HepG2 (cell line): ENCODE measurements at places on chromosomes 2 and 18. TPM values are rescaled to one million over a fixed set of nuclear protein-coding genes. Genes with fewer than 3 reads are reported as not detected.

DNA sequence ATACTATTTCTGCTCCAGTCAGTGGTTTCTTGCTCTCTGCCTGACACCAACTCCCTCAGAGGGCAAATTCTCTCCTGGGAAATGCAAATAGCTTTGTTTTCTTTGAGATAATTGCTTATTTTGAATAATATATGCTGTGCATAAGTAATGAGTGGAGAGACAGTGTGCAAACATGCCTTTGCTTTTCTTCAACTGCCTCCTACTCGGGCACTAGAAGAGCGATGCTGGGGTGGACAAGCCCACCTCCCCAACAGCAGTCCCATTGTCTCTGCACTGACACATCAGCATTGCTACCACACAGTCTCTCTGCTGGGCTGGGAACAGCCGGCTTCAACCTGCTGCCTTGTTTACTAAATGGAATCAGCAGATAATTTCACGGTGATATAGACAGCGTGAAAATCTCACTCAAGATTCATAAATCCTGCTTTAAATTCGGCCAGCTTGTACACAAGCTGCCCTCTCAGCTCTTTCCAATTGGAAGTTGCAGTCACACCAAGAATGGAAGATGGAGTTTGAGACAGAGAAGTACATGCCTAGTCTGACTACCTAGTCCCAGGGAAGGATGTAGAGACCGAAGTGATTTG, 694.5 kb downstream of the TDRD15 start:
- H3K27ac ChIP-seq = no peak overlapping the region
- H3K36me3 ChIP-seq = no peaks in the 10 kb centered on the region
- H3K27me3 ChIP-seq = no peaks in the 10 kb centered on the region
- no peaks in the 10 kb centered on the region for H3K4me1 ChIP-seq
- H3K4me3 ChIP-seq = no peak overlapping the region
- DNase-seq = no peak

- no peaks in the 10 kb centered on the region for H3K4me1 ChIP-seq
- no peak overlapping the region for H3K4me3 ChIP-seq
- no peak for DNase-seq
- no peak overlapping the region for H3K27ac ChIP-seq
- H3K27me3 ChIP-seq = no peaks in the 10 kb centered on the region
- H3K36me3 ChIP-seq = no peaks in the 10 kb centered on the region
Measured at GRCh38 chr2:166825914-166826313, 62.4 kb upstream of the XIRP2 start.

GRCh38 chr2:240836781-240837467, 16.9 kb upstream of the KIF1A start:
- H3K4me3 ChIP-seq = no peak overlapping the region
- H3K27ac ChIP-seq = no peak overlapping the region
- H3K27me3 ChIP-seq = peaks cover 55% of the 10 kb centered on the region

DNA sequence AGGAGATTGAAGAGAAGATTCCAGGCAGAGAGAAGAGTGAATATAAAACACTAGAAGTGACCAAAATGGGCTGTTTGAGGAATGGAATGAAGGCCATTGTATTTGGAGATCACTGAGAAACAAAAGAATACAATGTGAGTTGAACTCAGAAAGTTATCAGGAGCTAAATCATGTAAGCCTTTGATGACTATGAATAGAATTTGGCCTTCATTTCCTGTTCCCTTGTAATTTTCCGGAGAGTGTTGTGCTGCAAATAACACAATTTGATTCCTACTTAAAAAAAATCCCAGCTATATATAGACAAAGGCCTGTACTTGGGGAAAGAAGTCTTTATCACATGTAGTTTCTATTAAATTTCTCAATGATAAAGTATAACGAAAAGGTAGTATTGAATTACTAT, 33.7 kb upstream of the KYNU start:
- no peak for DNase-seq
- H3K27ac ChIP-seq = no peak overlapping the region
- H3K27me3 ChIP-seq = no peaks in the 10 kb centered on the region
- no peak overlapping the region for H3K4me3 ChIP-seq
- H3K36me3 ChIP-seq = no peaks in the 10 kb centered on the region
- peaks cover 10% of the 10 kb centered on the region; the same call in 1 of the 2 replicates for H3K4me1 ChIP-seq

DNA sequence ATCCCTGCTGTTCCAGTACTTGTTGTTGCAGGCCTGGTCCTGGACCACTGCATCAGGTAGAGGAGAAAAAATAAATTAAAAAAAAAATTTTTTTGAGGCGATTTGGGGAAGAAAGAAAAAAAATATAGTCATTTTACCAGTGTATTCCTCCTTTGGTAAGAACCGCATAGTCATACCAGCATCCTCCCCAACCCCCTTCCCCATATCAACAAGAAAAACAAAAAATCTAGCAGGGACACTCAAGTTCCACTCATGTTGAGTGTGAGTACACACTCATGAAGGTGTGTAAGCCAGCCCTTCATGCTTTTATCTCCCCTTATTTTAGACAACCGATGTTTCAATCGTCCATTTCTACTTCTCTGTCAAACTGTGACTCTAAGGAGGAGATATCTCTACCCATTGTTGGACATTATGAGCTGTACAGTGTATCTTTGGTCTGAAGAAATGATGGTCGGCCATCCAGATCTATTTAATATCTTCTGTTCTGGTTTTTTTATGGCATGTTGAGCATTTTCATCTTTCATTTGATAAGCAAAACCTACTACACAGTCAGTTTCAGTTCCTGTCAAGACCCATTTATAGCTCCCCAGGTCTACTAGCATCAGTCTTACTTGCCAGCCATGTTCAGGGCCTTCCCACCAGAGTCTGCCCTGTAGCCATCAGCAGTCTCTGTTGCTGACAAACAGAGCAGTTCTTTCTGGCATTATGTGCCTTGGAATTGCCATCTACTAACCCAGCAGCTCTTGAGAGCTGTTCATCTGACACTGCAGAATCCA, 20.0 kb downstream of the ELP2 start:
- DNase-seq = no peak
- peaks cover 23% of the 10 kb centered on the region for H3K4me1 ChIP-seq
- peaks cover 26% of the 10 kb centered on the region for H3K36me3 ChIP-seq

- H3K4me3 ChIP-seq = no peak overlapping the region
- DNase-seq = no peak
- no peaks in the 10 kb centered on the region for H3K36me3 ChIP-seq
- no peaks in the 10 kb centered on the region for H3K4me1 ChIP-seq
Measured at GRCh38 chr2:60450488-60450887, 103.0 kb downstream of the BCL11A start.

GRCh38 chr2:83650161-83650560, 808.9 kb downstream of the SUCLG1 start:
- no peak overlapping the region for H3K4me3 ChIP-seq
- no peaks in the 10 kb centered on the region for H3K27me3 ChIP-seq
- no peak for DNase-seq

DNA sequence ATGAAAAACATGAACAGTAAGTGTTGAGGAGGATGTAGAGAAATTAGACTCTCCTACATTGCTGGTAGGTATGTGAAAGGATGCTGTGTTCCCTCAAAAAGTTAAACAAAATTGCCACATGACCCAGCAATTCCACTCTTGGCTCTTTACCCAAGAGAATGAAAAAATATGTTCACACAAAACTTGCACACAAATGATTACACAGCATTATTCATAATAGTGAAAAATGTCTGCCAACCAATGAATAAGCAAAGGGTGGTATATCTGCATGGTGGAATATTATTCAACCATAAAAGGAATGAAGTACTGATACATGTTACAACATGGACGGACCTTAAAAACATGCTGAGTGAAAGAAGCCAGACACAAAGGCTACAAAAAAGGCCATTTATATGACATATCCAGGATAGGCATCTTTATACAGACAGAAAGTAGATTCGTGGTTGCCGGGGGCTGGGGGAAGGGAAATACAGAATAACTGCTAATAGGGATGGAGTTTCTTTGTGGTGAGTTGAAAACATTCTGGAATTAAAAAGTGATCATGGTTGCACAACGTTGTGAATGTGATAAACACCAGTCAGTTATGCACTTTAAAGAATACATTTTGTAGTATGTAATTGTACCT, 85.4 kb upstream of the MYO3B start:
- H3K4me1 ChIP-seq = 0 out of 2 replicates have a peak, but pooled peaks cover 5% of the 10 kb centered on the region
- no peak overlapping the region for H3K27ac ChIP-seq
- no peaks in the 10 kb centered on the region for H3K27me3 ChIP-seq
- no peaks in the 10 kb centered on the region for H3K36me3 ChIP-seq
- no peak for DNase-seq

GRCh38 chr2:84278386-84278785, 180.7 kb downstream of the SUCLG1 start:
- no peaks in the 10 kb centered on the region for H3K27me3 ChIP-seq
- DNase-seq = no peak
- H3K4me3 ChIP-seq = no peak overlapping the region
- H3K27ac ChIP-seq = no peak overlapping the region
- H3K36me3 ChIP-seq = no peaks in the 10 kb centered on the region

DNA sequence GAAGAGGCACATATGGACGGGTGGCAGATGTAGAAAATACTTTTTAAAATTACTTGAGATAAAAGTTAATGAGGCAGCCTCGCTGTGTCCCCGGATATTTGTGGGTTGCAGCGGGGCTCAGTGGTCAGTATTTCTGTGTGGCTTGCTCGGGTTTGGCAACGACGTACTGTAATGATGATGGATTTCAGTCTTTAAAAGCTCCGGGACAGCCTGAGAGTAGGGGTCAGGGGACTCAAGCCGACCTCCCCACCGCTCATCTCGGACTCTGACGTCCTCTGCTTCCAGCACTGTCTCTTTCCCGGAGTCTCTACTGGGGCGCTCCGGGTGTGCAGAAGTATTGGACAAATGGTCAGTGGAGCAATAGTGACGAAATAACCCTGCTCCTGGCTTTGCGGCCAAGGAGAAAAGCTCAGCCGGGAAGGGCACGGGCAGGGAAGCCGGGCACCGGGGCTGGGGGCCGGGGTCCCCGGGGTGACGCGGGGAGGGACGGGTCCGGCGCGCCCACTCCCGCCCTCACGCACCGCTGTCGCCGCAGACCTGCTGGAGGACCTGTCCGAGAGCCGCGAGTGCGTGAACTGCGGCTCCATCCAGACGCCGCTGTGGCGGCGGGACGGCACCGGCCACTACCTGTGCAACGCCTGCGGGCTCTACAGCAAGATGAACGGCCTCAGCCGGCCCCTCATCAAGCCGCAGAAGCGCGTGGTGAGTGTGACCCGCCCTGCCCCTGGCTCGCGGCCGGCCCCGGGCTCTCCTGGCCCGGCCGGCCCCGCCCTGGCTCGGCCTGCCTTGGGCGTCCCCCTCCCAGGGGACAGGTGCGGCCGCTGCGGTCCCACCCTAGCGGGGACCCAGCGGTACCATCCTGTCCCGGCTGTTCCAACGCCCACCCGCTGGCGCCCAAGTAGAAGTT, 7.3 kb downstream of the GATA6 start:
- DNase-seq = no peak
- H3K27ac ChIP-seq = no peak overlapping the region
- H3K36me3 ChIP-seq = no peaks in the 10 kb centered on the region; the same call in 2 of the 3 replicates
- H3K4me3 ChIP-seq = no peak overlapping the region

- no peaks in the 10 kb centered on the region for H3K36me3 ChIP-seq
- no peak for DNase-seq
- no peak overlapping the region for H3K4me3 ChIP-seq
- no peaks in the 10 kb centered on the region for H3K27me3 ChIP-seq
Measured at GRCh38 chr2:174593041-174593440, 4.6 kb downstream of the WIPF1 start.

GRCh38 chr2:61762292-61762691, 91.6 kb downstream of the FAM161A start:
- no peak overlapping the region for H3K4me3 ChIP-seq
- no peak overlapping the region for H3K27ac ChIP-seq
- no peak for DNase-seq
- peaks cover 7% of the 10 kb centered on the region; the same call in 1 of the 2 replicates for H3K4me1 ChIP-seq

GRCh38 chr18:51754566-51754965, 557.1 kb upstream of the MEX3C start:
- H3K27me3 ChIP-seq = no peaks in the 10 kb centered on the region; the same call in 1 of the 2 replicates
- no peaks in the 10 kb centered on the region for H3K36me3 ChIP-seq
- DNase-seq = no peak

DNA sequence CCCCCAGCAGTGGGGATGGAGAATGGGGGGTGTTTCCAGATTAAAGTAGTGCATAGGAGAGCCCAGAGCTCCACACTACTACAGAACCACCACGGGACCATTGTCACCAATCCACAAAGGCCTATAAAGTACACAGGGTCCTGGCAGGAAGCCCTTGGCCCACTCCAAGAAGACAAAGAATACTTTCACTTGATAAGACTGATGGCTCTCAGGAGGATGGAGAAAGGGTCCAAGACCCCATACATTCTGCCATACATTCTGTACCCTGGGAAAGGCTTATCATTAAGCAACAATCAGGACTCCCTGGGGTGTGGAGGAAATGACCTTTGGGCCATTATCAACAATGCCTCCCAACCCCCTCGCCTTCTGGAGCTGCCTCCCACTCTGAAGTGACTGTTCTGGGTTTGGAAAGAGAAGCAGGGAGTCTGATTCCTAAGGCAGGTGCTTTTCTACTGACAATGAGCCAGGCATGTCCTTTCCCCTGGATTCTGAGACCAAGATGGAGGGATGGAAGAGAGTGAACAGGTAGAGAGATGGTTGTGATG, 85.4 kb downstream of the XDH start:
- no peaks in the 10 kb centered on the region for H3K36me3 ChIP-seq
- H3K27ac ChIP-seq = no peak overlapping the region
- no peak for DNase-seq
- peaks cover 1% of the 10 kb centered on the region for H3K27me3 ChIP-seq

- peaks cover 5% of the 10 kb centered on the region; the same call in 1 of the 3 replicates for H3K27me3 ChIP-seq
- no peak overlapping the region for H3K27ac ChIP-seq
- no peak for DNase-seq
- no peaks in the 10 kb centered on the region for H3K4me1 ChIP-seq
- no peaks in the 10 kb centered on the region for H3K36me3 ChIP-seq
- no peak overlapping the region for H3K4me3 ChIP-seq
Measured at GRCh38 chr18:5455674-5456073, 88.1 kb downstream of the EPB41L3 start.

DNA sequence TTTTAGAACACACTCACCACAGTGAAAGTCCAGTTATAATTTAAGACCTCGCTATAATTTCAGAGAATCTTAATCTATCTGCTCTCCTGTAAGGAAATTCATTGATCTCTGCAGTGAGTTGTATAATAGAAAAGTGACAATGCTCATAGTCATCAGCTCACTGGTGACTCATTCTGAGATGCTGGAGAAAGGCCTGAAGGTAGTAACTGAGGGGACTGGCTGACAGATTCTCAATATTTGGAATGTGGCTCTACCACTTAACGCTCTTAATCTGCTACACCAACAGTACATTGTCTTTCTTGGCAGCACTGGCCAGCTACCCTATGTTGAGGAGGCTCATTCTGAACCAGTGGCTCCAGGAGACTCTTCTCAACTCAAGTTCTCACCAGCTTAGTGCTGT, 246.1 kb downstream of the RPRM start:
- no peak for DNase-seq
- H3K4me1 ChIP-seq = no peaks in the 10 kb centered on the region
- H3K36me3 ChIP-seq = no peaks in the 10 kb centered on the region
- no peaks in the 10 kb centered on the region for H3K27me3 ChIP-seq

GRCh38 chr18:46721331-46721730, 35.5 kb downstream of the ST8SIA5 start:
- no peaks in the 10 kb centered on the region for H3K4me1 ChIP-seq
- no peaks in the 10 kb centered on the region for H3K36me3 ChIP-seq
- no peak overlapping the region for H3K4me3 ChIP-seq

The PDCL3 gene
- total RNA-seq = 24.4 and 36.9 TPM in 2 replicates

The TXNDC2 gene
- total RNA-seq = not detected in 2 replicates

The PRSS56 gene
- total RNA-seq = not detected in 2 replicates

The PASK gene
- 16.0 and 17.0 TPM in 2 replicates for total RNA-seq

The ELAC1 gene
- 3.6 TPM in 2 replicates for total RNA-seq

The FER1L5 gene
- total RNA-seq = 0.02 TPM in 1 of 2 replicates, not detected in the other

The AQP12A gene
- total RNA-seq = not detected in 2 replicates

The TACR1 gene
- not detected in 2 replicates for total RNA-seq
